ENCODE measurements at places on chromosomes 7 and 10.

DNA sequence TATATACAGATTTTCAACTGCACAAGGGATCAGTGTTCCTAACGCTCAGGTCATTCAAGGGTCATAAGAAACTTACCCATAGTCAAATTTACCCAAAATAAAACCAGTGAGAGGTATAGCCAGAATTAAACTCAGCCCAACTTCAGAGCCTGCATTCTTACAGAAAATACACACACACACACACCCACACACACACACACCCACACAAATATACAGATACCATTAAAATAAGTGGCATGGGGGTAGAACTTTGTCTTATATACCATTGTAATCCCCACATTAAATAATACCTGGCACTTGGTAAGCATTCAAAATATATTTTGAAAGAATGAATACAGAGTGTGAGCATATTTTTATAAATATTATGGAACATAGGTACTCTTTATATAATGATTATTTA lies 93.8 kb downstream of the CHCHD3 start:
- DNase-seq: no peak

DNA sequence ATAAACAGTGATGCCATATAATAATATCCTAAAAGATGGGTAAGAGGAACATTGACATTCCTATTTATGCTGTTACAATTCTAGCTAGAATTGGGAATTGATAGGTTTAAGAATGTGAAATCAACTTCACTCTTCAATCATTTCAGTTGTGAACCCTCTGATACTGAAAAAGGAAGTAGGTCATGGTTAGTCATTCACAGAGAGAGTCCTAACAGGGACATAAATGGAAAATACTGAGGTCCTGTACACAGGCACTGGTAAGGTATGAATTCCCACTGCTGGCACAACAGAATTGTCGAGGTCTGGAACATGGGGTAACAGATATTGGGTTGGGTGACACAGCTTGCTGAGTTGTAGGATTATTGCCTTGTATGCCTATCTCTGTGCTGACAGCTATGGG lies 289.4 kb upstream of the LRRN3 start:
- DNase-seq: no peak

GRCh38 chr10:92810934-92811532 lies 37.3 kb upstream of the EXOC6 start:
- no peak for DNase-seq

- no peak for DNase-seq
Observed at GRCh38 chr7:322708-323111, 32.7 kb downstream of the FOXL3 start.

DNA sequence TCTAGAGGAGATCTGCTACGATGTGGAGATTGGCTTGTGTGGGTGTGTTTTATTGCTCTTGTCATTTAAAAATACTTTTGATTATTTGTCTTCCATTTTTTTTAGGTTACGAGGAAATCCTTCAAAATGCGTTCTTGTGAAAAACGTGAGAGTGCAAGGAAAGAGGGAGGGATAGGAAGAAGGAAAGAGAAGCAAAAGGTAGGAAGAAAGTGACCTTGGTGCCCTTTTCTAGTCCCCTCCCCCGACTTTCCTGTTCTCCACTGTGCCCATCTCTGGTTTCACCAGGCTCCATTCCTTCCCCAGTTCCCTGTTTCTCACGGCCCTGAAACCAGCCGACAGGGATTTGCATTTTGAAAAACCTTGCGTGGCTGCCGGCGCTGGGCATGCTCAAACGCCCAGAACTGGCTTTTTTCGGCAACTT lies 506 bp upstream of the GNAI1 start:
- no peak for DNase-seq

- DNase-seq: no peak
Observed at GRCh38 chr10:130935897-130936550, 375.5 kb downstream of the TCERG1L start.

- DNase-seq: no peak
Observed at GRCh38 chr7:82595176-82595575, 151.6 kb upstream of the CACNA2D1 start.

- DNase-seq: no peak
Observed at GRCh38 chr7:15854841-15855524, 168.5 kb upstream of the MEOX2 start.

DNA sequence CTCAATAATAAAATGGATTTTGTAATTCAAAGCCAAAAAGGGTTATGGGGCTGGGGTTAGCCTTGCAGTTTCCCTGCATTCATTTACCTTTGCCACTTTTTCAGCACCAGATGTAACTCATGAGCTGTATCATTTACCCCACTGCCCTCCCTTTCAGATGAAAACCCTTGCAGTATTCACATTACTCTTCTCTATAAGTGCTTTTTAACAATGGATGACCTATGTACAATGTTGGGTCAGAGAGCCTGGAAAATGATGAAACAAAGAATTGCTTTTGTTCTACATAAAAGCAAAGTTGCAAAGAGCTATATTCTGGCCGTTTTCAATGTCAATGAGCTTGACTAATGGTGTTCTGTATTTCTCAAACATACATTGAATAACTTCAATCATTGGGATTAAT lies 189.7 kb downstream of the TMEM26 start:
- no peak for DNase-seq

- no peak for DNase-seq
Observed at GRCh38 chr10:71218046-71218650, 5.8 kb downstream of the UNC5B start.

GRCh38 chr10:13944823-13945222 lies 358.1 kb downstream of the PRPF18 start:
- DNase-seq: no peak

GRCh38 chr7:88259656-88260380 lies 40.0 kb upstream of the SRI start:
- peak; percentile 3 for DNase-seq

DNA sequence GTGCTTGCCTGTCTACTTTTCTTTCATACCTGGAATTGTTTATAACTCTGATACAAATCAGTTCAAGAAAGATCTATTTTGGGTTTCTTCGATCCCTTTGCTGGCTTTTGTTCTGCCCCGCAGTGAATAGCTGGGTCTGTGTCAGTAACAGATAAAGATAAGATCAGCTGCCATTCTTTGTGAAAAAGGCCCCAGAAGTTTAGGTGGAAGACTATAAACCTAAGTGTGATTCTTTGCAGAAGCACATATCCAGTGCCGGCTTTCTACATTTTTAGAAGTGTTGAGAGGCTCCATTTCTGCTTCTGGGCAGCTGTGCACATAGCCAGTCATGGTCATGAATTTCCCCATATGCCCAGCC lies 686.4 kb upstream of the C7orf33 start:
- DNase-seq: no peak

Measured in fibroblast of gingiva (primary cell).